ENCODE measurements at places on chromosomes 2 and 18. TPM values are rescaled to one million over a fixed set of nuclear protein-coding genes. Genes with fewer than 3 reads are reported as not detected.

Gene MPV17
- total RNA-seq, result 115 TPM

Gene CTLA4
- not detected for total RNA-seq

Gene C2orf78
- not detected for total RNA-seq

Gene AGFG1
- total RNA-seq, result 44.9 TPM

Gene KIF1A
- total RNA-seq, result not detected

Gene VAMP5
- 106 TPM for total RNA-seq

Gene APCDD1
- 2.2 TPM for total RNA-seq

Gene CDC42EP3
- total RNA-seq, result 41.9 TPM

Gene UGT1A4
- not detected for total RNA-seq

Gene LDLRAD4
- total RNA-seq, result not detected

Gene RGPD4
- total RNA-seq, result not detected

Gene ZBTB7C
- total RNA-seq, result not detected

Gene CRYBA2
- not detected for total RNA-seq

Gene CHRND
- not detected for total RNA-seq

Gene MYO5B
- 0.17 TPM for total RNA-seq

Gene AQP12A
- not detected for total RNA-seq
